ENCODE measurements at places on chromosomes 5 and 9.

- DNase-seq, result no peak
Measured at GRCh38 chr9:100058699-100059579, 39.9 kb downstream of the ERP44 start.

- DNase-seq, result no peak
Measured at GRCh38 chr5:139901251-139901575, 105.6 kb downstream of the PSD2 start.

DNA sequence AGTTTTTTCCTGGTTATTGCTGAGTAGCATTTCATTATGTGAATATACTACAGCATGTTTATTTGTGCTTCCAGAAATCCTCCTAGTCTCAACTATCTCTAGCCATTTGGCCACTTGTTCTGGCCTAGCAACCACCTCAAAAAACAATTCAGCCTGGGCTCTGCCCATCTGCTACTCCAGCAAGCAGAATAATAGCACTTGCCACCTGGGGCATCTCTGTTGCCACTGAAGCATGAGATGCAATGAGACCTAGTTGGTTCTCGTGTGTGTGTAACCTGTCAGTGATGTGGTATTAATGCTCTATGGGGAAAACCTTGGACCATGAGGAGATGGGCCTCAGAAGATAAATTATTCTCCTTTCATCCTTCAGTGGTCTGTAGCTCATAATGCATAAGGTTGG is 129.5 kb downstream of the RNF180 start:
- no peak for DNase-seq

DNA sequence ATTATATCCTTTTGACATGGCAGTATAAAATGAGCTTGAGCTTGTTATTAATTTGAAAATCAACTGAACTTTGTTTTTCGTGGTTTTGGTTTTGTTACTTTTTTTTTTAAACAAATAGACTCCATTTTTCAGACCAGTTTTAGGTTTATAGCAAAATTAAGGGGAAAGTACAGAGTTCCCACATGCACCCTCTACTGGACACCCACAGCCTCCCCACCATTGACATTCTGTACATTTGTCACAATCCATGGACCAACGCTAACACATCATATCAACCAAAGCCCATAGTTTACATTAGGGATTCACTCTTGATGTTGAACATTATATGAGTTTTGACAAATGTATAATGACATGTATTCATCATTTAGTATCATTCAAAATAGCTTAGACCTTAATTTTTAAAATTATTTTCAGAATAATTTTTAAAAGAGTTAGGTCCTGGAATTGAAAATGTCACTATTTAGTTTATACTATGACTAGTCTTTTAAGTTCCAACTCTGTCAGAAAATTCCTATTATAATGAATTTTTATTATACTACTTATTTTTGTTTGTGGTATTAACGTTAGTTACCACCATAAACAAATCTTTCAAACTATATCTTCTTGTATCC is 35.3 kb upstream of the JMY start:
- no peak for DNase-seq

DNA sequence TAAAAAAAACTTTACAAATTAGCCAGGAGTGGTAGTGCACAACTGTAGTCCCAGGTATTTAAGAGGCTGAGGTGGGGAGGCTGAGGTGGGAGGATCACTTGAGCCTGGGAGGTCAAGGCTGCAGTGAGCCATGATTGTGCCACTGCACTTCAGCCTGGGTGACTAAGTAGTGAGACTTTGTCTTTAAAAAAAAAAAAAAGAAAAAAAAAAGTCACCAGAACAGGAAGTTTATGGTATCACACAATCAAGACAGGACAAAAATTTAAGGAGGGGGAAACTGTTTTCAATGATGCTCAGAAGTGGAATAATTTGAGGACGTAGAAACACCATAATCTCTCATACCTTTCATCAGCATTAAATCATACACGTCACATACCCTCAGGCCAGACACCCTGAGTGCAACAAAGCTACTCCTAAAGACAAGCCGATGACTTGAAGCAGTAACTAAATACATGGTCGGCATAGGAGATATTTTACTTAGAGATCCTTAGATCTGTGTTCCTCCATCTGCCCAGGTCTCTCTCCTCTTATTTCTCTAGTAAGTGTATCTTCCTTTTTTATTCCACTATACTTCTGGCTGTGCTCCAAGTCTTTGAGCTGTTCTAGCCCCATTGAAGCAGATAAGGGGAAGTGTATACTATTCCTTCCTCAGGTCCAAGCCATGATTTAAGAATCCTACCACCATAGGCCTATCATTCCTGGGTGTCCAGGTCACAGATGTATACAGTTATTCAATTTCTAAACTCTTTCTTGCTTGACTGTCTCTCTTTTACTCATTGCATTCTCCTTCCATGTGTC is 91.3 kb upstream of the APC start:
- no peak for DNase-seq

- no peak for DNase-seq
Measured at GRCh38 chr9:83330207-83331196, 207.7 kb downstream of the FRMD3 start.

DNA sequence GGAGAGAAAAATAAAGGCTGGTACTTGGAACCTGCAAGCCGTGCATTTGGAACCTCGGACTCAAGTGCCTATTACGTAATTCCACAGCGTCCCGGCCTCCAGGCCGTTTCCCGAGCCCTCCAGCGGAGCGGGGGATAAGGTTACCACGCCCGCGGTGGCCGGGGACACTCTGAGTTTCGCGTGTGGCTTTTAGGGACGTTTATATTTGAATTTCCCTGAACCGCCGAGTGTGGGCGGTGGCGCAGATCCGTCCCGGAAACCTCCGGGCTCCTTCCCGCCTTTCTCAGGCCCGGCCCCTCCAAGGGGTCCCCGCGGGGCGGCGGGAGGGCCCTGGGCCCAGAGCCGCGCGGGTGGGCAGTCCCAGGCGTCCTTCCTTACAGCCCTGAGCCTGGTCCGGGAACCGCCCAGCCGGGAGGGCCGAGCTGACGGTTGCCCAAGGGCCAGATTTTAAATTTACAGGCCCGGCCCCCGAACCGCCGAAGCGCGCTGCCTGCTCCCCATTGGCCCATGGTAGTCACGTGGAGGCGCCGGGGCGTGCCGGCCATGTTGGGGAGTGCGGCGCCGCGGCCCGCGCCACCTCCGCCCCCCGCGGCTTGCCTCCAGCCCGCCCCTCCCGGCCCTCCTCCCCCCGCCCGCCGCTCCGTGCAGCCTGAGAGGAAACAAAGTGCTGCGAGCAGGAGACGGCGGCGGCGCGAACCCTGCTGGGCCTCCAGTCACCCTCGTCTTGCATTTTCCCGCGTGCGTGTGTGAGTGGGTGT is at the start of gene LMNB1:
TSS of gene LMNB1 (plus strand) at position 638 of the 758 bp plus-strand sequence. CDS start 373 bp downstream, outside the sequence.
- peak; percentile 91 for DNase-seq

- DNase-seq, result no peak
Measured at GRCh38 chr9:134329886-134330285, 3.6 kb downstream of the RXRA start.

- no peak for DNase-seq
Measured at GRCh38 chr5:107247427-107247826, 423.3 kb downstream of the EFNA5 start.
